NCI-H2107 (cell line): ENCODE measurements at places on chromosomes 5 and 9.

DNA sequence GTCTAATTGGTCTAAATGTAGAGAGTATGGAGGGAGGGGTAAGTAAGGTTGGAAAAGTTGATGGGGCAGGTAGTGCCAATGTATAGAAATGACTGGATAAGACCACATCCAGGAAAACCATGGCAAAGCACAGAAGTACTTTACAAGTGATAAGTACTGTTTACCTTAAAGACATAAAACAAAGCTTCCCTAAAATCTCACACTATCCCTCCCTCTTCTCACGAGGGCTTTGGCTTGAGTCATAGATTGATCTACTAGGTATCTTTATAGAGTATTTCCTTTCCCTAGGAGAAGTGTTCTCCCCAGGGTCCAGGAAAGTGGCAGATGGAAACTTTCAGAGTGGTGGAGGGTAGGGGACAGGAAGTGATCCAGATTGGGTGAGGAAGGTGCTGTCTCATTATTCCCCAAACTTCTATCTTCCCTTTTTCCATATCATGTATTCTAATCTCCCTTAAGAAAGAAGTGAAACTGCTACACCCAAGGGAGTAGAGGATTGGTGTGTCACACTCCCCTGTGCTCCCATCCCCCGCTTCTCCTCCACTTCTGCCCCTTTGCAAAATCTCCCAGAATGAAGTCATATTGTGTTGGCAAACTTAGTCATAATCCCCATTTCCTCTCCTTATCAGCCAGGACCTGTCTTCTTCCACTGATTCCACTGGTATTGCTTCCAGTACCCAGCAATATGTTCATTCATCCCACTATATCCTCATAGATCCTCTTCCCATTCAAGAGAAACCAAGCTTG is 14.6 kb downstream of the IL33 start:
- DNase-seq = no peak

DNA sequence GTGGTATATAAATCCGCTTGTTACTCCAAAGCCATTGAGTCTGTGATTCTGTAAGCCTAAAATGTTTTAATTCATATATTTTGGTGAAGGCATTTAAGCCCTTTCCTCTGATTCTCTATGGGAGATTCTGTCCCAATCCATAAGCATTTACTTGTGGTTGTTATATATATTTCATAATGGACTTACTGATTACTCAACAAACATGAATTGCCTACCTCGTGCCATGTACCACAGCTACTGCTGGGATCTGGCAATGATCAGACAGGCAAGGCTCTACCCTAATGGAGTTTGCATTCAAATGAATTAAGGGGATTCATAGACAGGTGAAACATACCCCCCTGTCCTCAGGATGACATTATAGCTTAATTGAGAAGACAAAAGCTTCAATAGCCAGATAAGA is 54.5 kb downstream of the C9orf152 start:
- no peak for DNase-seq

GRCh38 chr9:122091682-122092592 is 1.2 kb downstream of the TTLL11 start:
- no peak for DNase-seq

GRCh38 chr9:12414514-12414913 is 278.7 kb upstream of the TYRP1 start:
- DNase-seq = no peak

- no peak for DNase-seq
Observed at GRCh38 chr9:81264516-81264915, 424.8 kb downstream of the TLE1 start.

DNA sequence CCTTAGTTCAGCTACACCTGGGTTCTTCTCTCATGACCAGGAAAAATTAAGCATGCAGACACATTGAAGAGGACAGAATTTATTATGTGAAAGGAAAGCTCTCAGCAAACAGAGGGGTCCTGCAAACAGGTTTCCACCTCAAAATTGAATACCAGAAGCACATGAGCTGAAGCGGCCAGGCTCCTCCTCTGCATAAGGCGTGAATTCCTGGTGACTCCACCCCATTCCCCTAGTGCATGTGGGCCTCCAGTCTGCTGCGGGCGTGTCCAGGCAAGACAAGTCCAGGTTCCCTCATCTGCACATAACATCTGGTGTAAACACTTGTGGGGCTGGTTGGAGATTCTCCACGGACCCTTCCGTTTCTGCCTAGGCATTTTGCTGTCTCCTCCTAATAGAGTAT is 1156.4 kb downstream of the FOXD4L5 start:
- DNase-seq = no peak

GRCh38 chr5:130064484-130064883 is 160.2 kb downstream of the CHSY3 start:
- DNase-seq = no peak

DNA sequence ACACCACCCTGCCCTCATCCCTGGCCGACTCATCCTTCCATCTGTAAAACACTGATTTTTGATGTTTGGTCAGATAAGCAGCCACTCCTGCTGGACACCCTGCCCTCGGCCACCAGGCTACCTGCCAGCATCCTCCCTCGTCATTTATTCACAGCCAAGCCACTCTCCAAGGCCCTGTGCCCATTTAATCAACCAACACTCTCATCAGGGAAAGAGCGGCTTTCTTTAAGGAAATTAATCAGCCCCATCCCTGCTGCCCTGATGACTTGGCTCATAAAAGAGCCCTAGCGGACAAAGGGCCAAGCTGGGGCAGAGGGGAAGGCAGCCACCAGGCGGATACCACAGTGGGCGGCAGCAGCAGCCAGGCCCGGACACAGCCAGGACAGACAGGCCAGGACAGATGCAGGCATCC is 52.4 kb downstream of the GOLM1 start:
- no peak for DNase-seq

GRCh38 chr5:32664523-32664922 is 46.6 kb upstream of the NPR3 start:
- DNase-seq = no peak

GRCh38 chr5:75510417-75510835 is 1.0 kb downstream of the CERT1 start:
- DNase-seq = no peak

GRCh38 chr9:14079440-14079839 is 234.5 kb downstream of the NFIB start:
- no peak for DNase-seq

GRCh38 chr5:32843531-32843895 is 132.4 kb downstream of the NPR3 start:
- no peak for DNase-seq

DNA sequence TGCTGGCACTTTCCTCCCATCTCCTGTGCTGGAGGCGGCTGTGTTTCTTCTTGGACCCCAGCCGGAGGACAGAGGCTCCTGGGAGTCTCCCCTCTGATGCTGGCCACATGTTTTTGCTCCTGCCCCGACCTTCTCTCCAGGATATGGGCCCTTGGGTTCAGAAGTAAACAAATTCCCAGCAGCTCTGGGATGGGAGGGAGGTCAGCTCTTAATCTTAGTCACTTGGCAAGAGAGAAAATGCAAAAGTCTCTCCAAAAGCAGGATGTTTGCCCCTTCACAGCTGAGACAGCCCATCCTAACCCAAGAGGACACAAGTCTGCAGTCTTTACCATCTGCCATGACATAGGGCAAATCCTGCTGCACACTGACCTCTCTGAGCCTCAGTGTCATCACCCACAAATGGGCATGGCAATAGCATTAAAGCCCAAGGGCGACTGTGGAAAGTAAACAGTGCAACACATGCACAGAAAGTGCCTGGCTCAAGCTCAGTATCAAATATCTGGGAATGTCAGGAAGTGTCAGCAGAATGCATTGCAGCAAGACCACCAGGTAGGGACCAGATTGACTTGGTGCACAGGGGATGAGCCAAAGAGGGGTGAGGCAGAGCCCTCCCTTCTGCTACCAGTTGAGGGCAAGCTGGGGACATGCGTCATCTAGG is 117.0 kb upstream of the CXCL14 start:
- DNase-seq = no peak

DNA sequence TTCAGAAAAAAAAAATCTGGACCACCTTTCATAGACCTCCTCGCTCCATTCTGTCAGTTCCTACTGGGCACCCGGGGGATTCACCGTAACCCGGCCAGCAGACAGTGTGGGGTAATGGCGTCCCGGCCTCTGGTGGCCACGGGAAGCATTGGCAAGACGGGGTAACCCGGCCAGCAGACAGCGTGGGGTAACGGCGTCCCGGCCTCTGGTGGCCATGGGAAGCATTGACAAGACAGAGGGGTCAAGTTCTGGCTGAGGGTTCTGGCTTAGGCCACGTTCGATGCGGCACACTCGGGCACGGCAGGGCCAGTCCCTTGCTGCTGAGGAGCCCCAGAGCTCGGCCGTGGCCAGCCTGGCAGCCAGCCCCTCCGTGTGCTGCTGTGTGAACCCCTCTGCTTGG is 116.2 kb upstream of the RAPGEF1 start:
- DNase-seq = no peak

GRCh38 chr5:33048315-33048714 is 337.2 kb downstream of the NPR3 start:
- no peak for DNase-seq

GRCh38 chr9:16964228-16964627 is 93.8 kb upstream of the BNC2 start:
- DNase-seq = no peak

- DNase-seq = no peak
Observed at GRCh38 chr9:107755246-107755645, 265.7 kb upstream of the KLF4 start.

DNA sequence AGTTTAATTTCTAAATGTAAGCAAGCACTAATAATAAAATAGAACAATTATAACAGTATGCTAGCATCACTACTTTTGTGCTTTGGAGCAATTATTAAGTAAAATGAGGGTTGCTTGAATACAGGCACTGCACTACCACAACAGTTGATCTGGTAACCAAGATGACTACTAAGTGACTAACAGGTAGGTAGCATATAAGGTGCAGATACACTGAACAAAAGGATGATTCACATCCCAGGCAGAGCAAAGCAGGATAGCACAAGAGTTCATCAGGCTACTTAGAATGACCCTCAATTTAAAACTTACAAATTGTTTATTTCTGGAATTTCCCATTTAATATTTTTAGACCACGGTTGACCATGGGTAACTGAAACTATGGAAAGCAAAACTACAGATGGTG is 48.0 kb upstream of the RGS7BP start:
- no peak for DNase-seq

GRCh38 chr5:171794470-171794960 is 8.9 kb downstream of the SMIM23 start:
- DNase-seq = no peak

- DNase-seq = no peak
Observed at GRCh38 chr5:72248410-72248981, 71.5 kb downstream of the MRPS27 start.

- DNase-seq = no peak
Observed at GRCh38 chr9:131290767-131291370, 1.3 kb downstream of the PLPP7 start.

DNA sequence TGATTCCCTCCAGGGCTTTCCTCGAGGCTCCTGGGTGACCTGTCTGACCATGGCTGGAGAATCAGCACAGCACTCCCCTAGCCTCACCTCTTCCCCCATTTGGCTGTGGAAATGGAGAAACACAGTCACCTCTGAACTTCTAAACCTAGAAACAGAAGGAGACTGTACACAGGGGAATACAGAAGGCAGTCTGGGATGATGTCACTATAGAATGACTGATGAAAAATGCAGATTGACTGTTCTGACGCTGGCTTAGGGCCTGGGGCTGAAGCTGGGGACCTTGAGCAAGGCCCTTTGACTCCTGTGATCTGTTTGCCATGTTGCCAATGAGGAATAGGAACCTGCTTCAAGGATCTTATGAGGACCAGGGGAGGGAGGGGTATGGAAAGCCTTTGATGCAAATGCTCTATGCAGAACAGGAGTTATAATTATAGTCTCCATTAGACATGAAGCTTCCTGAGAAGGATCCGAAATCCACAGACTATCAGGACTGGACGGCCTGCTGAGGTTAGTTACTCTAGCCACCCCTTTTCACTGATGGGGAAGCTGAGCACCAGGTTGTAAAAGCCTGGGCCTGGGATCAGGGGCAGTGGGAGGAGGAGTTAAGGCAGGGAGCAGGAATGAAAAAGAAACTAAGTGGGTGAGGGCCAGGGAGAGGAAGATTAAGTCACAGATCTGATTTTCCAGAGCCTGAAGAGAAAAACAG is 24.4 kb upstream of the ANXA6 start:
- no peak for DNase-seq

DNA sequence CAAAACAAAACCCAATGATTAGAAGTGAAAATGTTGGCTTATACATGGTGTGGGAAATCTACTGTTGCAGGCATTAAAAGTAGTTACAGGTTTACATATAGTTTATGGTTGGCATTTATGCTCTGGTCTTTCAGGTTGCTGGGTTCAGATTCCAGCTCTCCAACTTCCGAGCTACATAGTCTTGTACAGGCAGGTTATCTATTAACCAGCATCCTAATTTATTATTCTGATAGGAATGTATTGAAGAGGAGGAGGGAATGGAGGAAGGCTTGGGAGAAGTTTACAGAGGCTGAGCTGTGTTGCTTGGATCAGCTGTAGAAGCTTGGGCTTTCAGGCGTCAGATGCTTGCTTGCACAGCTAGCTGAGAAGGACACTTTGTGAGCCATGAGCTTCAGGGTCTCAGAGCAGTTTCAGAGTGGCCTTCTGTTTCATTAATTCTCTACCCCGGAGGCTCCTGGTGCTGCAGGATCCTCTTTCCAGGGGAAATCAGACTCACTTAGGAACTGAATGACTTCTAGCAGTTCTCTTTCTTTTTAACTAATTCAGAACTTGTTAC is 11.7 kb upstream of the ERBIN start:
- DNase-seq = no peak

DNA sequence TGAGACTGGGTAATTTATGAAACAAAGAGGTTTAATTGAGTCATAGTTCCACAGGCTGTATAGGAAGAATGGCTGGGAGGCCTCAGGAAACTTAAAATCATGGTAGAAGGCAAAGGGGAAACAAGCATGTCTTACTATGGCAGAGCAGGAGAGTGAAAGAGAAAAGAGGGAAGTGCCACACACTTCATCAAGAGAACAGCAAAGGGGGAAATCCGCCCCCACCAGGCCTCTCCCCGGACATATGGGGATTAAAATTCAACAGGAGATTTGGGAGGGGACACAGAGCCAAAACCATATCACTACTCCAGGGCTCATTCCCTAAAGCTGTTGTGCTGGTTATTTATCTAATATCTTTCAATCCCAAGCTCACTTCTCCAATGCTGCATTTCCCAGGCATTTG is 50.2 kb upstream of the NR3C1 start:
- DNase-seq = no peak

GRCh38 chr5:40430101-40430710 is 249.5 kb upstream of the PTGER4 start:
- no peak for DNase-seq
